T1000 (cell line): ENCODE measurements at places on chromosomes 16 and 17.

DNA sequence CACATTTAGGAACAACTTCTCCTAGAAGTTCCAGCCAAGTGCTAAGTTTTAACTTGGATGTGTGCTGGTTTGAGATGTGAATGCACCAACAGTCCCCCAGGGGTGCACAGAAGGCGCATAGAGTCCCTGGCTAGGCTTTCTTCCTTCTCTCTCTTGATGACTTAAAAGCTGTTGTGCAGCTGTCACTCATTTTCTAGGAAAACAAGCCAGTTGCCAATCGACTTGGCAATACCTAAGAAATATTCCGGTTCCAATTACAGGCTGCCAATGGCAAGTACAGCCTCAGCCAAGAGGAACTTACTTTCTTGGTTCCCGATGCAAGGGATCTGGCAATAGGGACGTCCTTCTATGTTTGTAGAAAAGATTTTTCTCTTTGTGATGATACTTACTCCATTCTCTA lies 266.6 kb upstream of the EEF2KMT start:
- DNase-seq, result no peak

DNA sequence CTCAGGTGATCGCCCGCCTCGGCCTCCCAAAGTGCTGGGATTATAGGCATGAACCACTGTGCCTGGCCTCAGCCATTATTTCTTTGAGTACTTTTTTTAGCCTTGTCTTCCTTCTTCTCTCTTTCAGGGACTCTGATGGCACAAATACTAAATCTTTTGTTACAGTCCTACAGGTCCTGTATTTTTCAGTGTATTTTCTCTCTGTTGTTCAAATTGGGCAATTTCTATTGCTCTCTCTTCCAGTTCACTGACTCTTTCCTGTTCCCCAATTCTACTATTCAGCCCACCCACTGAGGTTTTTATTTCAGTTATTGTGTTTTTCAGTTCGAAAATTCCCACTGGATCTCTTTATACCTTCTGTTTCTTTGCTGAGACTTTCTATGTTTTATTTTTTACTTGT lies 7.5 kb upstream of the DOK4 start:
- DNase-seq, result no peak

GRCh38 chr16:49698453-49698815 lies 157.5 kb downstream of the ZNF423 start:
- no peak for DNase-seq

DNA sequence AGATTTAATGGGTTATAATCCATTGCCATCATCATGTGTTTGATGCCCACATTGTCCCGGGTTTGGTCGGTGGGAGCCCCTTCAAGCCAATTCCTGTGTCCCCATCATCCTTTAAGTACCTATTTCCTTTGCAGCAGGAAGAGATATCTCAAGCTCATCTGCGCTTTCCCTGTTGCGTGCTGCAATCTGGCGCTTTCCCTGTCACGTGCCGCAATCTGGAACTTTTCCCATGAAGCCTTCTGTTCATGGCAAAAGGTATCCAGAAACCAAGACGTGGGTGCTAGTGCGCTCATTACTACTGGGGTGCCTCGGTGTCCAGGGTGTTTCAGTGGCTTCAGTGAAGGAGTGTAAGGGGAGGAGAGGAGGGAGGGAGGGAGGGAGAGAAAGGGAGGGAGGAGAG lies 174.6 kb upstream of the ZNF469 start:
- no peak for DNase-seq

DNA sequence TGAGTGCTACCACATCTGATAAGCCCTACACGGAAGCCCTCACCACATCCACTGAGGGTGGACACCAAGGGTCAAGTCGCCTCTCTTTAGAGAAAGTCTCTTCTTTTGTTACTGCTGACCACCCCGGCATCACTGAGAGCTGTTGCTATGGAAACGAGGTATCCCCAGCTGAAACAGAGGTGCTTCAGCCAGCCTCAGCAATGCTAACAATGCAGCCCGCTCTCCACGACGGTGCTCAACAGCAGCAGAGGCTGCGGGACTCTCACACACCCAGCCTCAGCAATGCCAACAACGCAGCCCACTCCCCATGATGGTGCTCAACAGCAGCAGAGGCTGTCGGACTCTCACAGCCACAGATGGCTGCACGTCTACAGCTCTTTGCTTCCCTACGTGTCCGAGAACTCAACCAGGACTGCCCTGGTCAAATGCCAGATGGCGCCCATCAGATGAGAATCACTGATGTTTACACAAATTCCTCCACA lies 41.4 kb downstream of the VPS53 start:
- DNase-seq, result no peak

- DNase-seq, result no peak
Measured at GRCh38 chr17:63535640-63536039, 12.5 kb downstream of the KCNH6 start.

DNA sequence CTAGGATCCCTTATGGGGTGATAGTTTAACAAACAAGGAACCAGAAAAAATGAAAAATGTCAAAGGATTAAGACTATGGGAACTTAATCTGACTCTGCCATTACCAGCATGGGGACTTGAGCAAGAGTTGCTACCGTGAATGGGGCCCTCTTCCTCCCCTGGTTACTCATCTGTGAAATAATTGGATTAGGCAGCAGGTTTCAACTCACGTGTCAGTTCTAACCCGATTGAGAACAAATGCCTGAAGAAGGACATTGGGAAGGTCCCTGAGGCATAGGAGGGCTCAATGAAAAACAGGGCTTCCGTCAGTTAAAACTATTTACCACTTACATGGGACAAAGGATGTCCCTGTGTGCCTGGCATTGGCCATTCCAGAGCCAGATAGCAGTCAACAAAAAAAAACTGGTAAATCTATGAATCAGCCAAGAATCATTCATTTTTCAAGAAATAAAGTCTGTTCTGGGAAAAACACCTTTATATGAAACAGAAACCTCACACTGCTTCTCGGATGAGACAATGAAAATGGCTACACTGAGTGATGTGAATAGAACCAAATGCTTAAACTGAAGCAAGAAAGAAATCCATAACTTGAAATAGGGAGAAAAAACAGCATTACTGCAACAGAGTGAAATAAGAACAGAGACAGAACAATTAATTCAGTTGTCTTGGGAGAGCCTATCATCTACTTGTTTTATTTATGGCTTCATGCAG lies 104.3 kb downstream of the ADAMTS18 start:
- no peak for DNase-seq

GRCh38 chr16:84068041-84068440 lies 25.4 kb upstream of the SLC38A8 start:
- no peak for DNase-seq

- no peak for DNase-seq
Measured at GRCh38 chr16:28886945-28887344, 8.7 kb downstream of the ATP2A1 start.

GRCh38 chr17:70655176-70655958 lies 486.0 kb downstream of the KCNJ2 start:
- no peak for DNase-seq

- DNase-seq, result no peak
Measured at GRCh38 chr16:26078716-26079355, 387.1 kb downstream of the HS3ST4 start.

DNA sequence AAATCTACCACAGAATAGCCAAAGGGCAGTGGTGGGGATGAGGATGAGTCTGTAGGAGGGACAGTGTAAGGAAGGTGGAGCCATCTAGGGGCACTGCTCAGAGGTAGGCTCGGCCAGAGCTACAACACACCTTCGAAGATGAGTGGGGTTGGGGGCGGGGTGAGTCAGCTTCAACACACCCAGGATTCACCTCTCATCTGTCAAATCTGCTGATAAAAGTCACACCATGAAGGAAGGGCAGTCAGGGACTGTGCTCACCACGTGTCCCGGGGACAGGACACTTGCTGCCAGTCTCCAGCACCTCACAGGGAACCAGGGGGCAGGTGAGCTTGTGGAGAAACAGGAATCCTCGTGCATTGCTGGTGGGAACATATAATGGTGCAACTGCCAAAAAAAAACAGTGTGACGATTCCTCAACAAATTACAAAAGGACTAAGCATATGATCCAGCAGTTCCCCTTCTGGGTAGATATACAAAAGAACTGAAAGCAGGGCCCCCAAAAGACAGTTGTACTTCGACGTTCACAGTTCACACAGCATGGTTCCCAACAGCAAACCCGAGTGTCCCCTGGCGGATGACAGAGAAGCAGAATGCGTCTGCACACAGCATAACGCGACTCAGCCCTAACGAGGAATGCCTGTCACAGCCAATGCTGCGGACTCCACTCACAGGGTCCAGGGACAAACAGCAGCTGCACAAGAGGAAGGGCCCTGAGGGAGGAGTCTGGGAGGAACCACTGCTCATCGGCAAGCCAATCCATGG lies 133.1 kb downstream of the ANKRD11 start:
- no peak for DNase-seq

GRCh38 chr16:20064931-20065330 lies 8.8 kb downstream of the GPR139 start:
- no peak for DNase-seq

DNA sequence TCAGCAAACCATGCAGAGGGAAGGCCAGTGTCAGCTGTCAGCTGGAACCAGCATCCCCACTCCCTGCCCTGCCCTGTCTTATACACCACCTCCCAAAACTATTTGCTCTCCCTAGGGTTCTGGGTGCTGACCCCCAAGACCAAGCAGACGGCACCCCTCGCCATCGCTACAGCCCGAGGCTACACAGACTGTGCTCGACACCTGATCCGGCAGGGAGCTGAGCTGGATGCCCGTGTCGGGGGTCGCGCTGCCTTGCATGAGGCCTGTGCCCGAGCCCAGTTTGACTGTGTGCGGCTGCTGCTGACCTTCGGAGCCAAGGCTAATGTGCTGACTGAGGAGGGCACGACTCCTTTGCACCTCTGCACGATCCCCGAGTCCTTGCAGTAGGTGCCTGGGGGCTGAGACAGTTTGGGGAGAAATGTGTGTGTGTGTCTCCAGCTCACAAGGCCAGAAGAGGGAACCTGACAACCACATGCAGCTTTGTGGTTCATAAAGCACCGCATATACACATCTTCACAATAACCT lies 1.5 kb downstream of the ASB16 start:
- no peak for DNase-seq

GRCh38 chr17:67412941-67413340 lies 35.9 kb downstream of the PITPNC1 start:
- no peak for DNase-seq

DNA sequence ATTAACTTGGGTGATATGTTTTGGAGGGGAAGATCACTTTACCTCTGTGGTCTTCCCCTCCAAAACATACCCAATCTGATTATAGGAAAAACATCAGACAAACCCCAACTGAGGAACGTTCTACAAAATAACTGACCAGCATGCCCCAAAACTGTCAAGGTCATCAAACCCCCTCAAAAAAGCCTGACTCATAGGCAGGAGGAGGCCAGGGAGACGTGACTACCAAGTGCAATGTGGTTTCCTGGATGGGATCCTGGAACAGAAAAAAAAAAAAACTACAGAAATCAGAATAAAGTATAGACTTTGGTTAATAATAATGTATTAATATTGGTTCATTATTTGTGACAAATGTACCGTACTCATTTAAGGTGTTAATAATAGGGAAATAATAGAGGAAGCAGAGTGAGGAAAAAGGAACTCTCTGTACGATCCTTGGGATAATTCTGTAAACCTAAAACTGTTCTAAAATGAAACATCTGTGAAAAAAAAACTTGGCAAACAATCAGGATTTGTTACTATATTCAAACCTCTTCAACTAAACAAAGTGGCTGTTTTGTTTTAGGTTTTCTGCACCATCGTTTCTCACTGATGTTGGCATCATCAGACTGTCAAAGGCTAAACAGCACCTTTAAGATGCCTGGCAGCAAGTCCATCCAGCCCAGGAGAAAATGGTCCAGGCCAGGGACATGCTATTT lies 266.7 kb upstream of the SDK2 start:
- no peak for DNase-seq

- DNase-seq, result no peak
Measured at GRCh38 chr16:59173408-59173831, 439.3 kb upstream of the GOT2 start.

DNA sequence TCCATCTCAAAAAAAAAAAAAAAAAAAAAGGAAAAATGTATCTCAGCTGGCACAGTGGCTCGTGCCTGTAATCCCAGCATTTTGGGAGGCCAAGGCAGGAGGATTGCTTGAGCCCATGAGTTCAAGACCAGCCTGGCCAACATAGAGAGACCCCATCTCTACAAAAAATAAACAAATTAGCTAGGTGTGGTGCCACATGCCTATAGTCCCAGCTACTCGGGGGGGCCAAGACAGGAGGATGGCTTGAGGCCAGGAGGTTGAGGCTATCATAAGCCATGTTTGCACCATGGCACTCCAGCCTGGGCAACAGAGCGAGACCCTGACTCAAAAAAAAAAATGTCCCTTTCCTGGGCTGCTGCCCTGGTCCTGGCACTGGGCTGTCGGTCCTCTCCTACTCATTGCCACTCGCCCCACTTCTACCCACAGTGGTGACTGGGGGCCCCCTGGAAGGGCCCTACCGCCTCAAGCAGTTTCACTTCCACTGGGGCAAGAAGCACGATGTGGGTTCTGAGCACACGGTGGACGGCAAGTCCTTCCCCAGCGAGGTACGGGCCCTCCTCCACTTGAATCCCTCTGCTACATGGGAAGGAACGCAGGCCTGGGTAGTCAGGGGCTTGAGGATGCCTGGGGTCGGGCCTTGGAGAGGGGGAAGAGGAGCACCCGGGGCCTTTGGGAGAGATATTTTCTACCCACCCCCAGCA lies 6.1 kb downstream of the CA7 start:
- DNase-seq, result no peak

DNA sequence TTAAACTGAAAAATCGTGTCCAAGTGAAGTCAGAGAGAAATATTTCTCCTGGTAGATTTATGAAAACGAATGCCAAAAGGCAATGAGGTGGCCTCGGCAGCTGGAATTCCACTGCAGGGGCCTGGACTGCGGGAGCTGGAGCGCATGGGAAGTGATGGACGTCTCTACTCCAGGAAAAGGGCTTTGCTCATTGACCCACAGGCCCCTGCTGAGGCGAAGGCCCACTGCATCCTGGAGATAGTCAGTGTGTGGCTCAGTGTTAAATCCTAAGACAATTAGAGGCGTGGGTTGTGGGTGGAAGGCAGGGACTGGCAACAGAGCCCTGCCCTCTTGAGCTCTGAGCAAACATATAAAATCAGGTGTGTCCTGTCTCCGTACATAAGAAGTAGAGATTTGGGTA lies 191.4 kb downstream of the SLC39A11 start:
- no peak for DNase-seq

GRCh38 chr16:24088767-24089166 lies 167.4 kb upstream of the CACNG3 start:
- DNase-seq, result no peak

GRCh38 chr16:4176906-4177417 lies 60.7 kb upstream of the ADCY9 start:
- no peak for DNase-seq

GRCh38 chr16:60137891-60138290 lies 1403.8 kb upstream of the GOT2 start:
- no peak for DNase-seq

- DNase-seq, result no peak
Measured at GRCh38 chr16:25563700-25564099, 128.1 kb upstream of the HS3ST4 start.
